ENCODE measurements at places on chromosomes 2 and 18. TPM values are rescaled to one million over a fixed set of nuclear protein-coding genes. Genes with fewer than 3 reads are reported as not detected.

Gene LHCGR
- total RNA-seq = not detected

Gene ACAA2
- total RNA-seq = 54.0 TPM

Gene ELOA2
- total RNA-seq = not detected

Gene IL1A
- total RNA-seq = not detected

Gene NTSR2
- not detected for total RNA-seq

Gene DYNAP
- not detected for total RNA-seq

Gene CXCR4
- not detected for total RNA-seq

Gene CPO
- not detected for total RNA-seq

Gene UPP2
- not detected for total RNA-seq

Gene ZNF519
- 3.4 TPM for total RNA-seq

Gene SNED1
- total RNA-seq = 209 TPM

Gene KYNU
- total RNA-seq = 2.4 TPM

Gene ASB18
- not detected for total RNA-seq

Gene EGR4
- total RNA-seq = 0.12 TPM

Gene DIS3L2
- total RNA-seq = 29.9 TPM

Gene RTTN
- total RNA-seq = 8.1 TPM

Gene NPHP1
- total RNA-seq = 4.4 TPM

All from hair follicle dermal papilla cell (primary cell).